ENCODE measurements at places on chromosomes 5 and 9.

DNA sequence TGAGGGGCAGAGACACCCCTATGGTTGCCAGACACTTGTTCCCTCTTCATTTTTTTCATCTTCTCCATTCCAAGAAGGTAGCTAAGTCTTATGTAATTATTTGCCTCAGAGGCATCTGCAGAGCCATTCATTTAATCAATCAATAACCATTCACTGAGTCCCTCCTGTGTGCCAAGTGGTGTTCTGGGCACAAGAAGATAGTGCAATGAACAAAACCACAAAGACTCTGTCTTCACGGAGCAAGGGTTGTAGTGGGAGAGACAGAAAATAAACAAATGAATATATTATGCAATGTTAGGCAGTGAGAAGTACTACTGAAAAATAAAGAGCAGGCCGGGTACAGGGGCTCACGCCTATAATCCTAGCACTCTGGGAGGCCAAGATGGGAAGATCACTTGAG lies 41.4 kb upstream of the CTNNA1 start:
- DNase-seq, result no peak

DNA sequence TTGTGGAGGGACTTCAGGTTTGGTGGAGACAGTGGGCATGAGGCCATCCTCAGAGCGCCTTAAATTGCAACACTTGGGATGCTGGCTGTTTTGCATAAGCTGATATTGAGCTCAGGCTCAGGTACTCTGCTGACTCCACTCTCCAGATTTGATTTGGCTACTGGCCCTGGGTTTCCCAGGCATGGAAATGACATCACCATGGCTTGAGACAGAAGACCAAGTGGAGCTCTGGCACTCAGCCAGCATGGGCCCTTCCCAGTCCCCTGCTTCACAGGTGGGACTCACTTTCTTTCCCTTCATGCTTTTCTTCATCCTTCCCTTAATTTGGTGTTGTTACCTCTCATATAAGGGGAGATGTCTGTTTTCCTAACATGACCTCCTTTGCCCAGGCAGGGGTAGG lies 72.0 kb upstream of the IL12B start:
- no peak for DNase-seq

DNA sequence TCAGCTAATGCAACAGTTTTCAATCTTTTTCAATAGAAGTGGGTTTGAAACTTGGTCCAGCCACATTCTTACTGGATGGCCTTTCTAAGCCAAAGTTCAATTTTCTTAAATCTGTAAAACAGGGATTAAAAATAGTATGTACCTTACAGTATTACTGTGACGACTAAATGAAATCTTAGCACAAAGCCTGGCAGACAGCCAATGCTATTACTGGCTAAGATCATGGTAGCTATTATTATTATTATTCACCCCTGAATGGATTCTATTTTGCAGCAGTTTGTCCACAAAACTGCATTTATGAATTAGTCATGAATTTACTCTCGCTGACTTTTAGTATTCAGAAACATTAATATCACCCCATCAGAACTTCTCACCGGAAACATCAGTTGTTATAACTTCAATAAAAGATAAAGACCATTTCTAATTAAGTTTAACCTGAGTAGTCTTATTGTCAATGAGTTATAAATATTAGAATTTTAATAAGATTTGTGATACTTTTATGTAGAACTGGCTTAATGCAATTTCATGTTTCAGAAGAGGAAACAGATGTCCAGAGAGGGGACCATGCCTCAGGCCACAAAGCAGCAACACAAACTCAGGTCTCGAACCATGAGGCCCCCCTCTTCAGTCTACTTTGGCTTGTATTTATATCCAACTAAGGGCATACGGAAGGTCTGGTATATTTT lies 468.2 kb downstream of the ARHGEF28 start:
- DNase-seq, result no peak

GRCh38 chr5:13251623-13252376 lies 692.7 kb downstream of the DNAH5 start:
- DNase-seq, result no peak

DNA sequence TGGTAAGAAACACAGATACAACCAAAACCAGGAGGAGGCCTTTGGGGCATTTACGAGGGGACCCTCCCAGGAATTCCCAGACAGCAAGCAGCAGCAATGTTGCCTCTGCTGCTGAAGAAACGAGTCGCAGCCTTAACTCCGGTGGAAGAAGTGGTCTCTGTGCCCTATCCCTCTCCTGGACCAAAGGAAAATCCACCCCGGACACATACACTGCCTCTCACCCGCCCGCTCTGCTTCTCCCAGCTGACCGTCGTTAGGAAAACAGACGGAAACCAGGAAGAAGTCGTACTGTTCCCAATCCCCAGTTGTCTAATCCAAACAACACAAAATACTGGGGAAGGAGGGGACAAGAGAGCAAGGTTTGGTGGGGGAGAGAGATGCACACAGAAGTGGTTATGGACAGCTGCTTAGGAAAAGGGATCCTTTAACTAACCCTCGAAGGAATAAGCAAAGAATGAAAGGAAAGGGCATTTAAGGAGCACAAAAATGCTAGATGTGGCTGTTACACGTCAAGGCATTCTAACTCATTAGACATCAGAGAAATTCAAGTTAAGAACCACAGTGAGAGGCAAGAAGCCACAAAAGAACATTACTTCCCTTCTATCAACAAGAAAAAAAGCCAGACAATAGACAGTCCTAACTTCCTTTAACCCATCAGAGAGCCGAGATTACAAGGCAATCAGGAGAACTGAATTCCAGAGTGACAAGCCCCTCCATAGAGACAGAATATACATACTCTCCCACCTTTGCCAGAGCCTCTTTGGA lies 71.9 kb downstream of the ACTL7B start:
- DNase-seq, result no peak

DNA sequence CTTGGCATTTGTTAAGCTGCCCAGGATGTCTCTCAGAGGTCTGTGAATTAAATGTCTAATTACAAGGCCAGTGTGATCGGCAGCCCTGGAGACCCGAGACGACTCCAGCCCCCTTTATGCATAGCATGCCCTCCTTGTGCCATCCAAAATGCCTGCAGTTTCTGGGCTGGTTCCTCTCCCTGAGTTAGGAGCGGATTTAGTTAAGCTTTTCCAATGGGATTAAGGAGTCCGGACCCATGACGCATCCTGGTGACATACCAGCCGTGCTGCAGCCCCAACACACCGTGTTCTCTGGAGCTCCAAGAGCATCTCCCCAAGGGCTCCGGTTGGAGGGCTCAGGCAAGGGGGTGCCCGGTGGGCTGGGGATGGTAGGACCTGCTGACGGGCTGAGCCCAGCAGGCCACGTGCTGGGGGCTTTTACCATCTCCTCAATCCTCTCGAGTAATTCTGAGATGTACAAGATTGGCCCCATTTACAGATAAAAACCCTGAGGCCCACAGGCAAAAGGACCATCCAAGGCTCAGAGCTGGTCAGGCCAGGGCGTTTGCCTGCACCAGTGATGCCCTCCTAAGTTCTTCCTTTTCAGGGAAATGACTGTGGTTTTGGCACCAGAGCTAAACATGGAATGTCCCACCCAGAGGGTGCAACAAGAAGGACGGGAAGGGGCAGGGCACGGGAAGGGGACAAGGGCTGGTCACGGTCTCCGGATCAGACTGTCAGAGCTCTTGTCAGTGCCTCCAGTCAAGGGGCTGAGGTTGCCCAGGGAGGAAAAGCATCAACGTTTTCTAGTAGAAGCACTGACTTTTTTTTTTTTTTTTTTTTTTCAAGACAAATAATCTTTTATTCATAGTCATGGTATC lies 82.6 kb upstream of the PHYKPL start:
- no peak for DNase-seq

Data from frontal cortex (tissue), 4 donors.